ENCODE measurements at places on chromosomes 7 and 10. TPM values are rescaled to one million over a fixed set of nuclear protein-coding genes. Genes with fewer than 3 reads are reported as not detected.
A peak's percentile ranks its signal among the peaks of the same experiment; 100 is the strongest.

GRCh38 chr10:7412237-7412927, 1.5 kb upstream of the SFMBT2 start:
- peak; percentile 68 for DNase-seq

GRCh38 chr7:3960050-3960763, 659.2 kb downstream of the SDK1 start:
- no peak for DNase-seq

PPP1R9A gene
- 39.5 TPM for total RNA-seq

IRF5 gene
- 32.0 TPM for total RNA-seq

GRCh38 chr7:77395626-77396025, 20.5 kb downstream of the GSAP start:
- DNase-seq, result no peak

GRCh38 chr10:14652067-14652466, 122.6 kb downstream of the FAM107B start:
- DNase-seq, result no peak

DNA sequence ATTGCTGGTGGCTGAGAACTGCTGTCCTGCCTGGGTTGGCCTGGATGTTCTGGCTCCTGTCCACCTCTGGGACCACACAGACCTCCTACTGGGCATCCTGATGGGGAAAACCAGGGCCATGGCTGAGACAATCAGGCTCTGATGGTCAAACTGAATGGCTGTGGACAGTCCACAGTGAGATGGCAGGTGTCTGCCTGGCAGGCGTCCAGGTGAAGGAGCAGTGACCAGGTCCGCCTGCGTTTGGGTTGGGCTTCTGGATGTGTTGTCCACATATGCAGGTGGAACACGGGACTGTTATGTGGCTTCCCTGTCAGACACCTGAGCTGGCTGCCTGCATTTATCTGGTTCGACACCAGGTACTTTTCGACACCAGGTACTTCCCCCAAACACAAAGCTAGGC, 241.7 kb downstream of the BUB3 start:
- DNase-seq, result no peak

GRCh38 chr7:146645383-146645976, 528.9 kb downstream of the CNTNAP2 start:
- DNase-seq, result no peak

- peak; percentile 20 for DNase-seq
Observed at GRCh38 chr7:157528785-157529341, 192.1 kb downstream of the DNAJB6 start.

DNA sequence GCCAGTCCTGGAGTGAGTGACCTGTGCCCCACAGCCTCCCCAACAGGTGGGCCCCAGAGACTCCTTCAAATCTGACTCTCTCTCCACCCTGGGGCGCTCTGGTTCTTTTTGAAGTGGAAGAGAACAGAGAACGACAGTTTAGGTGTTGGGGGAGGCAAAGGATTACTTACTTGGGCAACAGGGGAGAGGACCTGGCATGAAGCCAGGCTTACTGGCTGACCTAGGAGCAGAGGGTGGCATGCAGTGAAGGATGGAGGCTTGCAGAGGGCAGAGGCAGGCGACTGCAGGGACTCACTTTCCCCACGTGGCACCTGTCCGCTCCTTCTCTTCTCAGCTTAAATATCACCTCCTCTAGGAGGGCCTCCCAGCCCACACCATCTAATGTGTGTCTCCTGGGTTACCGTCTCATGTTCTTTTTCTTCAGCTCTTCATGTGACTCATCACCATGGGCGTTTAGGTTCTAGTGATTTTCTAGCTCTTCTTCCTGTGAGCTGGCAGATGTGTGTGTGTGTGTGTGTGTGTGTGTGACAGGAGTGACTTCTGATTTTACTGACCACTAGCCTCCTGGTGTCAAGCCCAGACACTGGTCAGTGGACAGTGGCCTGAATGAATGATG, 15.5 kb downstream of the LZTS2 start:
- no peak for DNase-seq

DNA sequence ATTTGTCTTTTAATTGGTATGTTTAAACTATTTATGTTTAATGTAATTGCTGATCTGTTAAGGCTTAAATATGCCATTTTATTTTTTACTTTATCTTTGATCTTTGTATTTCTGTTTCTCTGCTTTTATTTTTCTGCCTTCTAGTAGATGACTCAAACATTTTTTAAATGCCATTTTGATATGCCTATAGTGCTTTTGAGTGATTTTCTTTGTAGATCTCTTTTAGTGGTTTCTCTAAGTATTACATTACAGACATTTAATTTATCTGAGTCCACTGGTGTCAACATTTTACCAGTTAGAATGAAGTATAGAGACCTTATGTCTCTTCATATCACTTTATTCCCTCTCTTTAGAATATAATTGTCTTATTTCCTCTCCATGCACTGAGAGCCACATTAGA, 32.7 kb downstream of the IL6 start:
- no peak for DNase-seq

GPR15LG gene
- 29.2 TPM for total RNA-seq

DNA sequence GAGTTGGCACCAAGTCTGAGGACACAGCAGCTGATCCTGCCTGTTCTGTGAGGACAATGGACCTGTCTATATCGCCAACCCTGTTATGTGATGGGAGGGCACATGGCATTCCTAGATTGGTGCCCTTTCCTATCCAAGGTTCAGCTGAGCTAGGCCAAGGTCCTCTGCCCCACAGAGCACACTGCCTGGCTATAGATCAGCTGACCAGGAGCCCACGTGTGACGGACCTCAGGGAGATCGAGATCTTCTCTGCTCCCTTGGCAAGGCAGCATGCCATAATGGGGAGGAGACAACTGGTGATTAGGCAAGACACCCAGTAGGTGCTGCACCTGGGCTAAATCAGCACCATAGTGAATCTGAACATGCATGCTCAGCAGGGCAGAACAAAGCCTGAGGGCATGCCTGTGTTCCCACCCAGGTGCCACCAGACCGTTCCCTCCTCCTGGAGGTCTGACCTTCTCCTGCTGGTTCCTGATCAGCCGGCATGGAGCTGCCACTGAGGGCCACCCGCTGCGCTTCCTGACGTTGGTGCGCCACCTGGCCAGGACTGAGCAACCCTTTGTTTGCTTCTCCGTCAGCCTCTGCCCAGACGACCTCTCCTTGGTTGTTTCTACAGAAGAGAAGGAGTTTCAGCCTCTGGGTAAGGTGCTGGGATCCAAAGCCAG, 93.7 kb downstream of the WDFY4 start:
- no peak for DNase-seq

- no peak for DNase-seq
Observed at GRCh38 chr7:105808703-105809590, 67.5 kb downstream of the ATXN7L1 start.

GRCh38 chr7:4849390-4849789, 12.4 kb downstream of the PAPOLB start:
- no peak for DNase-seq

KCNIP2 gene
- 5.7 TPM for total RNA-seq

DNA sequence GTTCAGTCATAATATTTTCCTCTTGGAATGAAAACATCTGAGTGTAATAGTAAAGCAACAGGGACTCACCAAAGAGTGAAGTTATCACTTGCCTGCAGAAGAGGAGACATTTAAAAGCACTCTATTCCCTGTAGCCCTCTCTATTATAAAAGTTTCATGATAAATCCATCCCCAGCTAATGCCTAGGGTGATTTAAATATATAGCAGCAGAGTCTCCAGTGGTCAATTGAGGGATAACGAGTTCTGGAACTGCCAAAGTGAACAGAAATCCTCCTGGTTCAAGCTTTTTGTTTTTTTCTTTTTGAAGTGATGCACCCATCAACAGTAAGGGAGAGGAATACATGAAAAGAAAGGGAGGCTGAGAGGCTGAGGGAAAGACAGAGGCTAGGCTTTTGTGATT, 87.3 kb downstream of the EVX1 start:
- DNase-seq, result no peak

WEE2 gene
- not detected for total RNA-seq

SAMD9L gene
- total RNA-seq, result 15.9 TPM

SCART1 gene
- 5.3 TPM for total RNA-seq

EBLN1 gene
- not detected for total RNA-seq

GRCh38 chr7:54813398-54813797, 54.4 kb upstream of the SEC61G start:
- DNase-seq, result no peak

GRCh38 chr10:74888962-74889661, 62.7 kb downstream of the KAT6B start:
- DNase-seq, result no peak

CDNF gene
- total RNA-seq, result 3.8 TPM

DNA sequence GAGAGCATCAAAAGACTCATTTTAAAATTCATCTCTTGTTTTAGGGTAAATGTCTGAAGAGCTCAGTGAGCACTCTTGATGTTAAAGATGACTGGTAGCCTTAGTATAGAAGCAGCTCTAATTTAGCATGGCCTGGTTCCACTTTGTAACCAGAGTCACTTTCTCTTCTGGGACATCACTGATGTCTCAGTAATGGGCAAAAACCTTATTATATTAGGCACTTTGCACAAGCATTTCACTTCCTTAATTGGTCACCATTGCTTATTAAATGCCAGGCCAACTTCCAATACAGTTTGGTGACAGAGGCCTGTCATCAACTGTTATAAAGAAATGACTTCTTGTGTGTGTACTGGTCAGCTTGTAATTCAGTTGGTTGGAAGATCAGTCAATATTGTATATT, 53.0 kb downstream of the STEAP1B start:
- no peak for DNase-seq

GPRIN2 gene
- total RNA-seq, result 9.4 TPM

DNA sequence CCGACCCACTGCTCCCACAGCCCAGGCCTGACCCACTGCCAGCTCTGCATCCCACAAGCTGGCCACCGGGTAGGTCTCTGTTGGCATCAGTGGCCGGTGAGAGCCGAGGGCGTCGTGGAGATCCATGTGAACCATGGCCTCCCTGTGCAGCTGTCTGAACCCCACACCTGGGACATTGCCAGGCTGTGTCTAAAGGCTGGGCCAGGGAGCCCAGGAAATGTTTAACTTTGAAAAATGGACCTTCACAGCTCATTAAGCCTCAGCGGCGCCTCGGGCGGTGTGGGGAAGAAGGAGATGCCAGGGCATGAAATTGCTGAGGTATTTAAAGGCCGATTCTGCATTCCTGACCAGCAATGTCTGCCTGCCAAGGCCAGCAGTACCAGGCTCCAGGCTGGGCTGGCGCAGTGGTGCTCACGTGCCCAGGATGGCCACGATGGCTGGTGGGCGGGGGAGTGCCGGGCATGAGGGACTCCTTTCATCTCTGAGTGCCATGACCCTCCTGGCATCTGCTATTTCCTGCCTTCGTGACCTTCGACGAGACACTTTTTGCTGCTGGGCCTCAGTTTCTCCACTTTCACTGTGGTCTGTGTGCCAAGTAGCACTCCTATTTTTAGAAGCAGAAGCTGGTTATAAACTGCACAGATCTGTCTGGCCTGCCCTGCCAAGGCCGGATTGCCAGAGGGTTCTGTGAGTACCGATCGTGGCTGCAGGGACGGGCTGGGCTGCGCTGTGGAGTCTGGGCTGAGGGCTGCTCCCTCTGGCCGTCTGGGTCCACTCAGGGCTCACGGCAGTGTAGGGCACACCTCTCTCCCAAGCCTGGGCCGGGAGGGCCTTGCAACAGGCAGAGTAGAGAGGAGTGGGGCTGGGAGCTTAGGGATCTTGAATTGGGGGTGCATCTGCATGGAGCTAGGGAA, 21.8 kb downstream of the ELFN1 start:
- peak; percentile 59 for DNase-seq

CPXM2 gene
- total RNA-seq, result 23.6 TPM

GRCh38 chr10:7210516-7210915, 200.3 kb downstream of the SFMBT2 start:
- no peak for DNase-seq

DNA sequence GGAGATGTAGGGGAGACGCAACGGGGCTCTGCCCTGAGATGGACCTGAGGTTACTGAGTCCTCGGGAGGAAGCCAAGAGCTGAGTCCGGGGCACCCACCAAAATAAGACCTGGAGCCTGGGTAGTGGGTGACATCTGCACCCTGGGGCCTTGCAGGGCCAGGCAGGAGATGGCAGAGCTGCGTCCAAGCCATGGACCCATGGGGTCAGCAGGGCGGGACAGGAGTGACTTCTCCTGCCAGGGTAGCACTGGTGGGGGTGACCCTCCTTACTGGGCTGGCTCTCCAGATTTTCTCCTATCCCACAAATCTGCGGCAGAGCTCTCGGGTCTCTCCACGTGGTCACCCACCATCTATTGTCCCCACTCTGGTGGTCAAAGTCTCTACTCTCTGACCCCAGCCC, 2.1 kb downstream of the GHRHR start:
- no peak for DNase-seq

DNA sequence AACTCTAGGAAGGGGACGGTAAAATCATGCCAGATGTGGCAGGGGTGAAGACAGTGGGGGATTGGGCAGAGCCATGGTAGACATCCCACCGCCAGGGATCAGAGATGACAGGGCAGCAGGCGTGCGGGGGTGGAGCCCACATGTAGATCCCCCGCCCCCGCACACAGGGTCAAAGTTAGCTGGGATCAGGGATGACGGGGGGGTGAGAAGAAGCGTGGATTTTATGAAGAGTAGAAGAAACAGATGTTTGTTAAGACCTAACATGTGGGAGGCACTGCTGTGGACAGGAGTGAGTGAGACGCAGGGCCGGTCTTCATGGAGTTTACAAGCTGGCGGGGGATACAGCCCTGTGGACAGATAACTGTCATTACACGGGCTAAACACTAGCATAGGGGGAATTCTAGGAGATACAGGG, 154.0 kb upstream of the KLF14 start:
- DNase-seq, result no peak

GRCh38 chr10:127392351-127393235, 156.5 kb upstream of the NPS start:
- no peak for DNase-seq

DNA sequence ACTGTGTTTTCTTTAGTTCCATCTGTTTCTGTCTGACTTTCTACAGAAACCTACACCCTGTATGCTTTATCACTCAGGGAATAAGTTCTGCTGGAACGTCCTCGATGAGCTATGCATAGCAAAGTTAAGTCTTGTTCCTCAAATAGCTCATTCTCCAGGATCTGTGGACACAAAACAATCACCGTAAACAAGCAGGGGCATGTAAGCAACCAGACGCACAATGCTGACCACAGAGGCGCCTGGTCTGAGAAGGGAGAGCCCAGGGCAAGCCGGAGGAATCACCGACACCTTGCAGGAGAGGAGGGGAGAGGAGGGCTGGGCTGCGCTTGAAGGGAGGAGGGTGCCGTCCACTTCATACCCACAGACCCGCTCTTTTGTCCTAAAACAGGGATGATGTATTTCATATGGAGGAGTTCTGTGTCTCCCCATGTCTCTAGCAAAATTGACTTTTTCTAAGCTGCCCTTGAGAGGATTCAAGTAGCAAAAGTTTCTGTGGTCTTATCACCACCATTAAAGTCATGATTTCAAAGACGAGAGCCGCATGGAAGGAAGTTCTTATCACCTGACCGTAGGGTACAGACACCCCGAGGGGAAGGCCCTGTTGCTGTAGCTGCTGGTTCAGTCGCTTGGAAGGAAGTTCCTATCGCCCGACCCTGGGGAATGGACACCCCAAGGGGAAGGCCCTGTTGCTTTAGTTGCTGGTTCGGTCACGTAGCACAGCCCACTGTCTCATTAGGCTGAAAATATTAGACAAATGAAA, 14.3 kb downstream of the CALML3 start:
- no peak for DNase-seq

GRCh38 chr7:468681-469562, 50.7 kb downstream of the PDGFA start:
- no peak for DNase-seq

FZD1 gene
- total RNA-seq, result 20.7 TPM
